ENCODE measurements at places on chromosomes 6 and 20.

GRCh38 chr6:42396720-42397119 lies 55.0 kb downstream of the TRERF1 start:
- peaks cover 30% of the 10 kb centered on the region for H3K4me1 ChIP-seq
- no peak for DNase-seq
- H3K27ac ChIP-seq = no peak overlapping the region
- no peaks in the 10 kb centered on the region for H3K36me3 ChIP-seq

DNA sequence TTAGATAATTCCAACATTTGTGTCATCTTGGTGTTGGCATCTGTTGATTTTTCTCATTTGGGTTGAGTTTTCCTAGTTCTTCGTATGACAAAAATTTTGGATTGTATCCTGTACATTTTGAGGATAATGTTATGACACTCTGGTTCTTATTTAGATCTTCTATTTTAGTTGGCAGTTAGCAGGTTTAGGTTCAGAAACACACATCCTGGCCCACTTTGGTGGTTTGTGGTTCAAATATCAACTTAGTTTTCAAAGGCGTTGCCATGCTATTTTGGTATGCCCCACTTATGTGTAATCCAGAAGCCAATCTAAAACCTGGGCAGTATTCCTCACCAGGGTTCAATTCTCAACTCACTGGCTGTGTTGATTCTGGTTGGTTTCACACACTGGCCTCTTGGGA lies 68.2 kb downstream of the NOX3 start:
- no peaks in the 10 kb centered on the region for H3K4me1 ChIP-seq
- no peaks in the 10 kb centered on the region for H3K27me3 ChIP-seq
- no peaks in the 10 kb centered on the region for H3K36me3 ChIP-seq
- H3K4me3 ChIP-seq = no peak overlapping the region

DNA sequence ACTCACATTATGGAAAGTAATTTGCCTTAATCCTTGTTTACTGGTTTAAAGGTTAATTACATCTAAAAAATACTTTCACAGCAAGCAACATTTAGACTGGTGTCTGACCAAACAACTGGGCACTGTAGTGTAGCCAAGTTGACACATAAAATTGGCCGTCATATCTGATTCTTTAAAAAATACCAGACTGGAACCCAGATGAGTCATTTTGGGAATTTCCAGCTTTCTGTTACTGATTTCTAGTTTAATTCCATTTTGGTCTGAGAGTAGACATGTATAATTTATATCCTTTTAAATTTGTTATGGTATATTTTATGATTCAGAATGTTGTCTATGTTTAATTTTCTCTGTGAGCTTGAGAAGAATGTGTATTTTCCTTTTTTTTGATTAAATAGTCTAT lies 44.1 kb downstream of the SCP2D1 start:
- H3K4me3 ChIP-seq = no peak overlapping the region
- H3K36me3 ChIP-seq = no peaks in the 10 kb centered on the region
- H3K27me3 ChIP-seq = no peaks in the 10 kb centered on the region
- H3K27ac ChIP-seq = no peak overlapping the region

GRCh38 chr6:38080360-38080759 lies 260.8 kb downstream of the ZFAND3 start:
- no peaks in the 10 kb centered on the region for H3K36me3 ChIP-seq
- no peak overlapping the region for H3K4me3 ChIP-seq
- no peaks in the 10 kb centered on the region for H3K27me3 ChIP-seq
- no peak overlapping the region for H3K27ac ChIP-seq
- H3K4me1 ChIP-seq = no peaks in the 10 kb centered on the region

GRCh38 chr6:159919011-159919511 lies 28.3 kb downstream of the MAS1 start:
- no peak overlapping the region for H3K27ac ChIP-seq
- no peaks in the 10 kb centered on the region for H3K4me1 ChIP-seq
- no peak for DNase-seq
- no peaks in the 10 kb centered on the region for H3K36me3 ChIP-seq

DNA sequence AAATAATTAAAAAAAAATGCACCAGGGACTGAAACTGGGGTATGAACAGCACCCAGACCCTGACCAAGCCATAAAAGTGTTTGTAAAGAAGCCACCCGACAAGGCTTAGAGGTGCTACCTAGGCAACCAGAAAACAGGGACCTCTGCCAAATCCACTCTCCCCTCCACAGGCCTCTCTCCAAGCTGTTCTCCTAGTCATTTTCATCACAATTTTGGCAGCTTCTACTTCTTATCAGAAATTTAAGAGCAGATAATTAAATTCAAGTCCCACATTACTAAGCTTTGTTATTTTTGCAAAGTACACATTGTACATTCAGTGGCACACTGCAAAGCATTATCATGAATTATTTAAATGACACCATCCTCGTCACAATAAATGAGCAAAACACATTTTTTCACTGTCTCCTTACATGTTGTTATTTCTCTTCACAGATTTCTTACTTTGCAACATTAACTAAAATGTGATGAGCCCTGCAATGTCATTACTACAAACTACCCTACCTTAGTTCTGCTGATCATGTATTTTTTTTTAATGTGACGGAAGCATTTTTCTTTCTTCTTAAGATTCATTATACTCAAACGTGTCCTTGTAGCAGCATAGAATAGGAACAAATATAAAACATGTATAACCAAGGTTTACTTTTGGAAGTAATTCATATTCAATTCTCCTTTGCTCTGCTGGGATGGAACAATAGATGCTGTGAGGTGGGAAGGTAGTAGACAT lies 38.1 kb downstream of the ECT2L start:
- no peak overlapping the region for H3K4me3 ChIP-seq
- peak; percentile 48 for DNase-seq
- H3K36me3 ChIP-seq = no peaks in the 10 kb centered on the region
- H3K27me3 ChIP-seq = no peaks in the 10 kb centered on the region

DNA sequence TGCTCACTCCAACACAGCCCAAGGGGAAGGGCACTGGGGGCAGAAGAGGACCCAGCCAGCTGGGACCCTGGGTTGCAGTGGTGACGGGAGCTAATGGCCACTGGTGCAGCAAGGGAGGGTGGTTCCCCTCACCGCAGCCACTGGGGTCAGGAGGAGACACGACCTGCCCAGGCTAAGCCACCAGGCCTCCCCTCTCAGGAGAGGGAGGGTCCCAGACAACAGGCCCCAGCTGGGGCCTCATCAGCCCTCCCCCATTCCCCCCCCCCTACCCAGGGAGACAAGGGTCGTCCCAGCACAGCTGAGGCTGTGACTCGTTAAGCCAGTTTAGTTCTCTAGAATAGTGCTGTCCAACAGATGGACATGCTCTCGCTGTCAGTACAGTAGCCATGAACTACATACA lies 17.3 kb upstream of the MATN4 start:
- no peaks in the 10 kb centered on the region for H3K36me3 ChIP-seq
- H3K4me3 ChIP-seq = no peak overlapping the region
- no peak overlapping the region for H3K27ac ChIP-seq

- no peaks in the 10 kb centered on the region for H3K36me3 ChIP-seq
- DNase-seq = no peak
- H3K4me3 ChIP-seq = no peak overlapping the region
- H3K4me1 ChIP-seq = peaks cover 8% of the 10 kb centered on the region
- no peak overlapping the region for H3K27ac ChIP-seq
Observed at GRCh38 chr6:37155394-37156312, 14.3 kb upstream of the PIM1 start.

GRCh38 chr6:101719521-101719920 lies 326.0 kb downstream of the GRIK2 start:
- H3K4me1 ChIP-seq = no peaks in the 10 kb centered on the region
- no peak for DNase-seq
- H3K27me3 ChIP-seq = no peaks in the 10 kb centered on the region
- H3K4me3 ChIP-seq = no peak overlapping the region
- H3K36me3 ChIP-seq = no peaks in the 10 kb centered on the region

DNA sequence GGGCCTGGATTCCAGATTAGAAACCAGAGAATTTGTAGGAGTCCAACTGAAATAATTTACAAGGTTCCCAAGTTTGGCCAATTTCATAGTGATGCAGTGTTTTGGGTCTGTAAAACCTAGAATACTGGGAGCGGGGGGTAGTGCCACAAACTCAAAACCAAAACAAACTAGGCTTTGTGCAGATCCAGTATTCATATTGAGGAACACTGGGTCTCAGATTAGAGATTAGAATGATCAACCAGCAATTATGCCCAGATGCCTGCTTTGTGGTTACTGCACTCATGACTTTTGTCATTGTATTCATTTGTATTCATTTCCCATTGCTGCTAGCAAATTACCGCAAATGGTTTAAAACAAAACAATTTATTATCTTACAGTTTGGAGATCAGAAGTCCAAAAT lies 3.2 kb upstream of the NDUFAF4 start:
- no peak for DNase-seq
- peaks cover 26% of the 10 kb centered on the region for H3K4me1 ChIP-seq
- H3K36me3 ChIP-seq = peaks cover 1% of the 10 kb centered on the region

GRCh38 chr6:105592329-105592728 lies 189.4 kb upstream of the PREP start:
- H3K27ac ChIP-seq = no peak overlapping the region
- H3K4me3 ChIP-seq = no peak overlapping the region
- H3K27me3 ChIP-seq = no peaks in the 10 kb centered on the region
- H3K36me3 ChIP-seq = no peaks in the 10 kb centered on the region

- H3K27ac ChIP-seq = no peak overlapping the region
- no peak for DNase-seq
- H3K27me3 ChIP-seq = no peaks in the 10 kb centered on the region
- H3K36me3 ChIP-seq = no peaks in the 10 kb centered on the region
- no peaks in the 10 kb centered on the region for H3K4me1 ChIP-seq
Observed at GRCh38 chr6:150354754-150355571, 13.8 kb upstream of the IYD start.

- no peak for DNase-seq
- peaks cover 42% of the 10 kb centered on the region for H3K36me3 ChIP-seq
- peak overlapping the region; percentile 72 for H3K27ac ChIP-seq
- no peak overlapping the region for H3K4me3 ChIP-seq
Observed at GRCh38 chr6:137871831-137872454, 4.9 kb downstream of the TNFAIP3 start.

DNA sequence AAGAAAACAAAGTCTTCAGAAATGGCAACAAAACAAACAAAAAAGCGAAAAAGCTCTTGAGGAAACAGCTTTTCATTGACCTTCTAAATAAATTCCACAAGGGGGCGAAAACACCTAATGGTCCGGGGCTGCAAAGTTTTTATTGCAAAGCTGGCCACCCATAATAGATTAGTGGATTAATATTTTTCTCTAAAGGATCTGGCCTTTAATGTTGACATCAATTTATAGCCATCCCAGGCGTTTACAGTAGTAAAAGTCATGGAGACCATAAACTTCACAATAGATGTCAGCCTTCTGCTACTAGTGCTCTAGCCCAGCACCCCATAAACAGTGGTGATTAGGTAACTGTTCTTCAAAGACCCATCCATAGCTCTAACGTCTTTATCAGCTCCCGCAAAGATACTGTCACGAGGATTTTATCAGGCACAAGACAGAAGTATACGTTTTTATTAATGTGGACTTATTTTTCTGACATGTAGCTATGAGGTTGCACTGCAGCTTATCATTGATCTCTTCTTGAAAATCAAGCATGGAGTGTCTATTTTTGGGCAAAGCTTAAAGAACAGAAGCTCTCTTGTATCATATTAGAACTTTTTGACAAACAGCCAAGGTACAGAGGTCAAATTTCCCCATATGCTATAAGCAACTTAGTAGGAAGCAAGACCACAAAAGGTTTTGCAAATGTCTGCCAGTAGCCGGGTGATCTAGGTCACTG lies 4.7 kb downstream of the CITED2 start:
- H3K4me1 ChIP-seq = peaks cover 40% of the 10 kb centered on the region
- H3K27ac ChIP-seq = peak overlapping the region; percentile 97
- H3K4me3 ChIP-seq = no peak overlapping the region

GRCh38 chr6:168132531-168133167 lies 53.6 kb upstream of the FRMD1 start:
- no peak overlapping the region for H3K4me3 ChIP-seq
- no peaks in the 10 kb centered on the region for H3K27me3 ChIP-seq
- no peak overlapping the region for H3K27ac ChIP-seq
- peaks cover 4% of the 10 kb centered on the region for H3K4me1 ChIP-seq

- H3K27ac ChIP-seq = no peak overlapping the region
- no peak overlapping the region for H3K4me3 ChIP-seq
- no peaks in the 10 kb centered on the region for H3K4me1 ChIP-seq
- H3K36me3 ChIP-seq = no peaks in the 10 kb centered on the region
- no peaks in the 10 kb centered on the region for H3K27me3 ChIP-seq
Observed at GRCh38 chr20:49759266-49759950, 45.7 kb upstream of the B4GALT5 start.

DNA sequence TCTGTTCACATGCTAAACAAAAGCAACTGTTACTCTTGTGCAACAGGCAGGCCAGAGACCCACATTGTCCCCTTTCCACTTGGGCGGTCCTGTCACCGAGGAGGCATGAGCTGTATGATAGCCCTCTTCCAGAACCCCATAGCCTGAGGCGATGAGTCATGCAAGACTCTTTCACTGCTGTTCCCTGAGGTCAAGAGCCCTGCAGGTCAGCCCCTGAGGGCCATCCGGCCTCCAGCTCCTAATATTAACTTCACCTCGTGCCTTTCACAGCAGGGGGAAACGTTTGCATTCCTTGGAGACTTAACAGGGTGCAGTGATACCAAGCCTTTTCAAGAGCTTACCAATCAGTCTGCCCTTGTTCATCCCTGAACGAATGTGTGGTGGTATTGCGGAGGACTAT lies 253.3 kb upstream of the ECI2 start:
- no peaks in the 10 kb centered on the region for H3K36me3 ChIP-seq
- H3K4me1 ChIP-seq = no peaks in the 10 kb centered on the region
- H3K4me3 ChIP-seq = no peak overlapping the region
- no peak overlapping the region for H3K27ac ChIP-seq
- DNase-seq = no peak
- H3K27me3 ChIP-seq = no peaks in the 10 kb centered on the region

- H3K27me3 ChIP-seq = no peaks in the 10 kb centered on the region
- H3K27ac ChIP-seq = no peak overlapping the region
- H3K4me3 ChIP-seq = no peak overlapping the region
- no peaks in the 10 kb centered on the region for H3K4me1 ChIP-seq
- no peak for DNase-seq
Observed at GRCh38 chr6:153027480-153027879, 25.0 kb upstream of the MTRF1L start.

GRCh38 chr6:44097782-44098317 lies 29.4 kb downstream of the MRPL14 start:
- no peaks in the 10 kb centered on the region for H3K36me3 ChIP-seq
- no peak overlapping the region for H3K27ac ChIP-seq
- no peak for DNase-seq
- no peak overlapping the region for H3K4me3 ChIP-seq

DNA sequence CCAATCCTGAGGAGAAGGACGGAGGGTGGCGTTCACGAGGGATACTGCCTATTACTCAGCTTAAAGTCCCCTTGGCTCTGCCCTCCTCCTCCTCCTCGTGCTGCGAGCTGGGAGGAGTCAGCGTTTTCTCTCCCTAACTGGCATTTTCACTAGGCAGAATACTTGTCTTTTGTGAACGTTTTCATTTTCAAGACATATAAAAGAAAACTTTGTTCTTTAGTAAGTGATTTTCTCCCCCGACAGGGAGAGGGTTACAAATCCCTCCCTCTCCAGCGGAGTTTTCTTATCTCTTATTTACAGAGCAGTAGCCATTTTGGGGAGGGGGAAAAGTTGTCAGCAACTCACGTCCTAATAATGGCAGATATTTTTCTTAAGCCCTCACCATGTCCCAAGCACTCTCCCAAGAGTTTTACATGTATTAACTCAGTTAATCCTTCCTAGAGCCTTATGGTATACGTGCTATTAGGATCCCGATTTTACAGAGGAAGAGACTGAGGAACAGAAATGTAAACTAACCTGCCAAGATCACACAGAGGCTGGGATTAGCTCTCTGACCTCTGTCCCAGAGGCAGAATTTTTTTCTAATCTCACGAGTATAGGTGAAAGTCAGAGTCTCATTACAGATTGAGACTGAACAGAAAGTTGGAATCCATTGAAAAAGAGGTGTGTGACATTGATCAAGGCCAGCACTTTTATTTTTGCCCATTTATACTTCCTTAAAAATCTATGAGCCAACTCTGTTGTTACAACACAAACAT lies 30.0 kb upstream of the ZNF217 start:
- DNase-seq = peak; percentile 80
- no peaks in the 10 kb centered on the region for H3K27me3 ChIP-seq
- H3K27ac ChIP-seq = peak overlapping the region; percentile 86
- H3K4me1 ChIP-seq = peaks cover 63% of the 10 kb centered on the region
- no peaks in the 10 kb centered on the region for H3K36me3 ChIP-seq

Measured in left lung (tissue), 14 donors.